ENCODE measurements at places on chromosomes 7 and 10.

DNA sequence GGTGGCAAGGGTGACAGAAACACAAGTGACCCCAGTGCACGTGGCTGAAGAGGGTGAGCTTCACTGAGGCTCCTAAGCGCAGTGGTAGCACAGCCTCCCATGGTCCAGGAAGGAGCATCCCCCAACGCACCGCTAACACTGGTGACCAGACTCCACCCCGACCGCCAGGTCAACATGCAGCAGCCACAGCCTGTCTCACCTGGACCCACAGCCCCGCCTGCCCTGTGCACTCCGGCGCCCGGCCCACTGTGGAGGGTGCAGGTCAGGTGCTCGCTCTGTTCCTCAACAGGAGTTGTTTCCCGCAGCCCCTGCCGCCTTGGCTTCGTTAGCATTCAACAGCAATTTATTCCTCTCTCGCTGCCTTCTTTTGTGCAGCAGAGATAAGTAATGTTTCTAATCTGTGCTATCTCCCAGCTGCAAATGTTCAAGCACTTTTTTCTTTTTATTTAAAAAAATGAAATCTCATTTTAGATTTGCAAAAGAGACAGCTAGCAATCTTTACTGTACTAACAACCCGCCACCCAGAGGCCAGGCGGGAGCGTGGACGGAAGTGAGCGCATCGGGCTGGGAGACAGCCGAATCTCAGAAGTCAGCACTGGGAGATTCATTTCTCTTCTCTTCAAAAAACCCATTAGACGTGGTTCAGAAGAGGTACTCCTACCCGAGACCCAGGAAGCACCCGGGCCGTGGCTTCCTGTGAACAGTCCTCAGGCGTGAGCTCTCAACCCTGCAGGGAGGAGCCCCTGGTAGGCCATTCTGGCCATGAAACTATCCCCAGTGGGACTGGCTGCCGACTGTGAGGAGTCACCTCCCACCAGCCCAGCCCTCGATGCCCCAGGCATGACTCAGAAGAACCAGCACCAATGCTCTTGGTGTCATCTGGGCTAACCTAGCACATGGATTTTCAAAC is 133.4 kb downstream of the MAD1L1 start:
- no peak for ATAC-seq

- ATAC-seq, result no peak
Observed at GRCh38 chr10:45624724-45625123, 47.8 kb downstream of the ZFAND4 start.

GRCh38 chr7:28695300-28696295 is 262.5 kb downstream of the TRIL start:
- peak; percentile 66 for ATAC-seq

DNA sequence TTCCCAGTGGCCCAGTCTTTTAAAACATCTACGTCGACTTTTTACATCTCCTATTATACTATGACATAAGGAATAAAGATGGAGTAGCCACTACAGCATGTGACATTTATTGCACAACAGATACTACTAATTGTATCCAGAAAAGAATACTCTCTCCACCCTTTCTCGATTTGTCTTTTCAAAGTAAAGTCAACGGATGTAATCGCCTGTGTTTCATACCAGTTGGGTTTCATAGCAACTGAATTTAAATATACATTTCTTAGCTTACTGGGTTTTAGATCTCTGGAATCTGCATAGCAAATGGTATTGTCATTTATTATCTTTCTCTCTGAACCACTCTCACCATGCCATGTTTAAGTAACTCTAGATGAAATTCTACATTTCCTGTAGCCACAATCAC is 86.4 kb upstream of the TRIL start:
- no peak for ATAC-seq

DNA sequence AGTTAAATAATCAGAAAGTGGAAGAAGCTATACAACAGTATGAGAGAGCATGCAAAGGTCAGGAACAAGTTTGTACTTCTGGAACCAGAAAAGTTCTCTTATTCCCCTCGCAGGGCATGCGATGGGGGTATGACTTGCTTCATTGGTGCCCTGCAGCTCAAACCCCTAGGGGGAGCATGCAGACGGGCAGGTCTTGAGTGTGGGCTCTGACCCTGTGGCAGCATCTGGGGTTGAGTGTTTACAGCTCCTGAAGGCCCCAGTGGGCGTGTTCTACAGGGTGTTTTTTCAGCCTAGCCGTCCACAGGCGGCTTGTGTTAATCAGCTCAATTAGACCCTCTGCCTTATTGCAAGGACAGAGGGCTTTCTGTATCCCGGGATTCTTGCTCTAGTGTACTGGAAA is 44.5 kb downstream of the KIF20B start:
- no peak for ATAC-seq

GRCh38 chr7:151736403-151736909 is 140.5 kb downstream of the PRKAG2 start:
- peak; percentile 90 for ATAC-seq

DNA sequence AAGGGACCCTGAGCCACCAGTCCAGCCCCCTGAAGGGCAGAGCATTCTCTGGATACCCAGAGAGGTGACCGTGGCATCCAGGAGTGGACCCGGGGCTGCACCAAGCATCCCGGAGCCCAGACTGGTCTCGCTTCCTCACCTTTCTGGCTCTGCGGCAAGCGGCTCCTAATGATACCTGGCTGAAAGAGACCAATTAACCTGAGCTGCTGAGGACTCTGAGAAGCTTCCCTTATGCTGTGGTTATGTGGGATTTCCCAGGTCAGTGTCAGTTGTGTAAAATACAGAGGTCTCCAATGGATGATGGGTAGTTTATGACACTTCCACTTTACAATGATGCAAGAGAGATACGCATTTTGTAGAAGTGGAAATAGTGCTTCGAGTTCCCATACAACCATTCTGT is 51.5 kb downstream of the PFKFB3 start:
- no peak for ATAC-seq

- ATAC-seq, result no peak
Observed at GRCh38 chr7:42227021-42227420, 10.0 kb downstream of the GLI3 start.

GRCh38 chr7:142882338-142882678 is 3.2 kb downstream of the TRPV6 start:
- ATAC-seq, result no peak

GRCh38 chr7:157827045-157827862 is 490.4 kb downstream of the DNAJB6 start:
- no peak for ATAC-seq

- no peak for ATAC-seq
Observed at GRCh38 chr7:114997487-114998404, 75.9 kb downstream of the MDFIC start.

- peak; percentile 25 for ATAC-seq
Observed at GRCh38 chr10:14024329-14025202, 306.2 kb downstream of the FRMD4A start.

GRCh38 chr10:127372361-127372760 is 176.0 kb upstream of the INSYN2A start:
- ATAC-seq, result no peak

- ATAC-seq, result no peak
Observed at GRCh38 chr10:7957591-7957990, 96.9 kb upstream of the GATA3 start.

DNA sequence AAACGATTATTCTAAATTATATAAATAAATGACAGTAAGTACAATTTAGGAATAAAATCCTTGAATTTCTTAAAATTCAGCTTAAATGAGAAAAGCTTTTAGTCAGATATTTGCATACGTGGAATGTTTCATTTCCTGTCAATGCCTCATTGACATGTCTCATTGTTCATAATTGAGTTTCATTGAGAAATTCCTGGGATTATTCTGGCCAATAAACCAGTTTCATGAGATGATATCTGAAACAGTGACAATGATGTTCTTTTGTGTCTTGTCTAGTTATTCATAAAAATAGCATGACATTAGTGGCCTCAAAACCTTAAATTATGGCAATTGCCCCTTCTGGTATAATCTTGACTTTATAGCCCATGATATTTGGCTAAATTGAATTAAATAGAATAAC is 95.8 kb downstream of the DKK1 start:
- no peak for ATAC-seq

GRCh38 chr7:82629583-82629982 is 186.0 kb upstream of the CACNA2D1 start:
- ATAC-seq, result no peak

- ATAC-seq, result no peak
Observed at GRCh38 chr7:143960813-143961610, 6.4 kb downstream of the OR2F1 start.

GRCh38 chr7:72435366-72435765 is 23.2 kb upstream of the CALN1 start:
- ATAC-seq, result no peak

- no peak for ATAC-seq
Observed at GRCh38 chr10:131689954-131690757, 210.7 kb upstream of the PPP2R2D start.

DNA sequence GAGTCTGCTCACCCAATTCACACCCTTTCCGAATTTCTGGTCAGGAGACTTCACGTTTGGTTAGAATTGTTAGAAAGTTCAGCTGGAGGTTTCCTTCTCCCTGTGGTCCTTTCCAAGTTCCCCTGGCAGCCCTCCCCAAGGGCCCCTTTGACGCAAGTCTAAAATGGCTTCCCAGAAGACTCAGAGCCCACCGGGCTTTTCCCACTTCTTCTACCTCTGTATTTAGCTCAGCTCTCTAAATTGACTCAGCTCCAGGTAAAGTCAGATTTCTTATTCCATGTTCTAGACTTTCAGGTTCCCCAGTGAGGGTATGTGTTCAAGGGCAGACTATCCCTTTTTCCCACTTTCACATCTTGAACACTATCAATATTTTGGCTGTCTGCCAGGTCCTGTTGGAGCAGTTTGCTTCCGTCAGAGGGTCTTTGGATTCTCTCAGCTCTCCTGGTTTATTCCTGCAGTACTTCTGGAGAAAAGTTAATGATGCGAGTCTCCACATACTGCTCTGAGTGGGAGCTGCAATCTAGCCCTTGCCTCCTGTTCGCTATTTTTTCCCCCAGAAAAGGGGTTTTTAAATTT is 53.1 kb upstream of the ZNF273 start:
- no peak for ATAC-seq

DNA sequence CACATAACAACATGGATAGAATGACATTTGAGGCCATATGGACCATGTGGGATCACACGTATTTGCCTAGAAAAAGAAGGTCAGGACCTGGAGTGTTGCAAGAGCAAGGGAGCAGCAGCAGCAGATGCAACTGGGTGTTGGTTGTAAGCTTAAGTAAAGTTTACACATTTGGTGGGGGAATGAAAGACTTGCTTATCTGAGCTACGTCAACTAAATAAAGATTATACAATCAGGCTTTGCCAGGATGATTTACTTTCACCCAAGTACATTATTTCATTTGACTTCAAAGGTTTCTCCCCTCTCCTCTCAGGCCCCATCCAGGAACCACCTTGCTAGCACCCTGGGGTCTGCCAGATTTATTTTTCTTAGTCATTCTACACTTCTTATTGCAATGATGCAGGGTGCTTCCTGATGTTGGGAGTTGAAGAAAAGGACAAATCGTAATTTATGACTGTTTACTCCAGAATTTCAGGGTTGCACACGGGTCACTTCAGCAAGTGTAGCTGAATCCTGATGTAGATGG is 591.9 kb upstream of the IGFBP3 start:
- ATAC-seq, result peak; percentile 41

DNA sequence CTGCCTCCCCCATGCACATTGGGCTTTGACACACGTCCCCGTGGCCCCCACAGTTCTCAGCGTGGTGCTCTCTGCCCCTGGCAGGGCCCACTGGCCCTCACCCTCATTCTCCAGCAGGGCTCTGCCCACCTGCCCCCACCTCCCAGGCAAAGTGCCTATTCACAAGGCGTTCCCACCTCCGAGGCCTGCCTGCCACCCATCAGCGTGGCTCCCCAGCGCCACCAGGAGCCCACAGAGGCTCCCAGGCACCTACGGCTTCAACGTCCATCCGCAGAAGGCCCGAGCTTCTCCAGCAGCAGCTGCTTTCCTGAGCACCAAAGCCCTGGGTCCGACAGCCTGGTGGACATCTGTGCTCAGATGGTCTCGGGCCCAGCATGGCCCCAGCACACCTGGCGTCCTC is 211.8 kb upstream of the PPP2R2D start:
- ATAC-seq, result no peak

DNA sequence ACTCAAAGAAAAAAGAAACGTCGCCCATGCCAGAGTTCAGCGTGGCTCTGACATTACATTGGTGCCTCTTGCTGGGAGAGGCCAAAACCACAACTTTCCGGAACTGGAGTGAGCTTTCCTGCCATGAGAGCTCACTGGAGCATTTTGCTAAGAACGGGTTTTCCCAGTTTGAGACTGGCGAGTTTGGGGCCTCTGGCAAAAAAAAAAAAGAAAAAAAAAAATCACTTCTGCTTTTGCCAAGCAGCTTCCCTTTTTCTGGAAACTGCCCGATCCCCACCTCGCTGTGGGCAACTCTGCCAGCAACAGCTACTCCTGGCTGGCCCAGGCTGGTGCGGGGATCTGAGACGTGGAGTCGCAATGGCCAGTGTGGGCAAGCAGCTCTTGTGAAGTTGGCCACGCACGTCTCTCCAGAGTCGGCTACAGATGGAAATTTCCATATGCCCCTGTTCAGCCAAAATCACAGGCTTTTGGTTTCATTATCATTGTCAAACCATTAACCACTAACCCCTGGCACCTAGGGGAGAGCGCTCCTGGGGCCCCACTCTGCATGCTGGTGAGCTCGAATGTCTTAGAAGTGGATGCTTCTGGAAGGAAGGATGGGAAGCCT is 25.7 kb downstream of the PRKAG2 start:
- ATAC-seq, result peak; percentile 44

DNA sequence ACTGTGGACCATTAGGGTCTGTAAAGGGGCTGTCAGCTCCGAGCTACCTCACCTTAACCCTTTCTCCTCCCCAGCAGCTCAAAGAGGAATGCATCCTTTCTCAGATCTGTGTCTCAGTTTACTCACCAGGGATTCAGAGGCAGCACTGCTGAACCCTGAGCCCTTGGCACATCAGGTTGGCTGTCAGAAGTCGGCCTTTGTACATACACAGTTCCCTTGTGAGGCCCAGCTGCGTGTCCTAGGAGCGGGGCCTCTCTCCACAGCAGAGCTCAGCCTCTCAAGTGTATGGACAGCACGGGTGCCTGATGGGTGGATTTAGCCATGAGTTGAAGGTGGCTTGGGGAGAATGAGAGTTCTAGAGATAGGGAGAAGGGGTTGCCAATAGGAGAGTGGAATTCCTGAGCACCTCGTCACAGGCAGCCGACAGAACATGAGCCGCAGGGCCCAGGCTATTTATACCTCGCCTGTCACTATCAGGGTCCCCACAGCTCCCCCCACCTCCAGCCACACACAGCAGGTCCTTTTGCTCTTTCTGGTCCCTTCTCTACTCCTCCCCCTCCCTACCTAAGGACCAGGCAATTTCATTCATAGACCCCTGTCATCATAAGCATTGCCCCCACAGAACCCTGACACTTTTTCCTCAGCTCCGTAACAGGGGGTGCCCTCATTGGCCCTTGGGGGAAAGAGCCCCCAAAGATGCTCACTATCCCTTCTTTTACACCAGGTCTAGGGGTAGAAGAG is 2.1 kb upstream of the FLNC start:
- ATAC-seq, result peak; percentile 21

DNA sequence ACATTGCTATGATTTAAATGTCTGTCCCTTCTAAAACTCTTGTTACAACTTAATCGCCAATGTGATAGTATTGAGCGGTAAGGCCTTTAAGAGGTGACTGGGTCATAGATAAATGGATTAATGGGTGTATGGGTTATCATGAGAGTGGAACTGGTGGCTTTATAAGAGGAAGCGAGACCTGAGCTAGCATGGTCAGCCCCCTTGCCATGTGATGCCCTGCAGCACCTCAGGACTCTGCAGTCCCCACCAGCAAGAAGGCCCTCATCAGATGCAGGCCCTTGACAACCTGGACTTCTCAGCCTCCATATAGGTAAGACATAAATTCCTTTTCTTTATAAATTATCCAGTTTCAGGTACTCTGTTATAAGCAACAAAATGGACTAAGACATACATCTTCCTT is 15.6 kb downstream of the PARP12 start:
- ATAC-seq, result no peak

- ATAC-seq, result peak; percentile 77
Observed at GRCh38 chr10:101840741-101841453, 2.7 kb downstream of the KCNIP2 start.

Measured in gastroesophageal sphincter (tissue), 4 donors.